Heart right ventricle (tissue), 16 donors: ENCODE measurements at places on chromosomes 1 and 21.

DNA sequence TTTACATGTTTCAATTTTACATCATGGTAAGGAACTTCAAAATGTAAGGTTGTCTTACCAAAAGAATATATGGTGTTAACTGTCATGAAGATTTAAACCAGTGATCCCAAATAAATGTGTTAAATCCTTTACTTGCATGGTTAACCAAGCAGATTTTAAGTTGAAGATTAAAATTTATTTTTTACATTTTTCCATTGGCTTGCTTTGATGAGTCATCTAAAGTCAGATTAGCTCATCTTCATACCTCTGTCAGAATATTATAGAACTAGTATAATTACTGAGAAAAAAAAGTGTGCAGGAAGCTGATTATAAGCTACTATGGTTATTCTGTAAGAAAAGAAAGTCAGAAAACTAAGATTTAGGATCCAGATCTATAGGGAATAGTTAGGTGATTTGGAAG, 95.3 kb upstream of the DPH5 start:
- no peak for DNase-seq

- DNase-seq = no peak
Observed at GRCh38 chr1:197036861-197037260, 30.2 kb downstream of the F13B start.

DNA sequence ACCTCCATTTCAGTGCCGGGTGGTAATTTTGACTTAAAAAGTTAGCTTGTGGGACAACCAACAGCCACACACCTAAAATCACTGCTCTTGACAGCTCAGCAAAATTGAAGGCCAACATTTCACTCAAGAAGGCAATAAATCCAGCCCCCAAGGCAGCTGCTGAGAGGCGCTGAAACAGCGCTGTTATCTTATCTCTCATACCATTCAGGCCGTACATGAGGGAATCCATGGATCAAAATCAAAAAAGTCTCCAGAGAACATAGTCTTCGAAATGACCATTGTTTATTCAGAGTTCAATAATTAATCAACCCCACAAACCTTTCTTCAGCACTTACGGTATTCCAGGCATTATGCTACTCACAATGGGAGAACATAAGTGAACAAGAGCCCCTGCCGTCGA, 38.5 kb downstream of the ZBTB18 start:
- no peak for DNase-seq

DNA sequence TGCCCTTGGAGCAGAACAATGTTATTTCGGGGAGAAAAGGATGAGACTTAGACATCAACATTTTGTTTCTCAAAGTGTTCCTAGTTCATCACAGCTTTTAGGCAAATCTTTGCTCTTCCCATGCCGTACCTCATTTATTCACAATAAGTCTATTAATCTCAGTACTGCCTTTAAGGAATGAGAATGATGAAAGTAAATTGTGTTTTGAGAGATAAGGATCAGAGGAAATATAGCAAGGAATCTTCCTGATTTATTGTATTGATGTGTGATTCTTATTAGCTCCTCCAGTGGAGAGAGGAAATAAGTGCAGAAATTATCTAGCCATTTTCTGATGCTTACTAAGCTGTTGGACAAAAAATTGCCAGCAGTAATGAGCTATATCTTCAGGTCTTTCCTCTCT, 2.0 kb downstream of the POLR3C start:
- no peak for DNase-seq

DNA sequence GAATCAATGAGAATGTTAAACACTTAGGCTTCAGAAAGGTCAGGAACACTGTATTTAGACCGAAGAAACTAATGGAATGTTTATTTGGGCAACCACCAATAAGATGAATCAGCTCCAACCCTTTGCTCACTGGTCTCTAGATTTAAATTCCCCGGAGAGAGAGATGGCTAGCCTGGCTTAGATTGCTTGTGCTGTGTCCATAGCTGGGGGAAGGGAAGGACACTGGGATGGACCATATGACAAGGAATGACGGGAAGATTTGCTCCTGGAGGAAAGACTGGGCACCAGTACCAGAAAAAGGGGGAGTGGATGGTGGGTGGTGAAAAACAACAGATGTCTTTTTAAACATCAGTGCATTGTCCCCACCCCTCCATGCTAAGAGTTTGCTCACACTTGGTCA, 426.6 kb downstream of the DUSP10 start:
- DNase-seq = no peak

DNA sequence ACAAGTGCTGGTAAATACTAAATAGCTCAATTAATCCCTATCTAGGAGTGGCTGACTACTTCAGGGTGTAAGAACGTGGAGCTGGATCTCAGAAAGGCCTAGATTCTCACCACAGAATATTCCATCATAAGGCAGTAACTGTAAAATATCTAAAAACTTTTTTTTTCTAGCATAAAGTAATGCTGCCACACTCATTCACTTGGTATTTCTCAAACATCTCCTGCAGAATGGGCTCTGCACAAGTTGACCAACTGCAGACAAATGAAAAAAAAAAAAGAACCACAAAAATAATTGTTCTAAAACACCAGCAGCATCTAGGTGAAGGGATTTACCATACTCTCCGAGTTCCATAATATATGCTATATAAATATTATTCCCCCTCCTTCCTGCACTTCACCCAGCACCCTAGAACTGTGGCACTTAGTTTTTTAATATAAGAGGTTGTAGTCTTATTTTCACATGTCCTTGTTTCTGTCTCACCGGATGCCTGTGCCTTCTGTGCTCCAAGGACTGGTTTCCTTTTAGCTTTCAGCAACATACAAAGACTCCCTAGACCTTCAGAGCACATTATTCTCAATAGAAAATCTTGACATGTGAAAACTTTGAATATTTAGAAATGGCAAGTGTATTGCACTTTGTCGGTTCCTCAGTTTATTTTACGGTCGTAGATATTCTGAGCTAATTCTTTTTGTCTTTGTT, 8.9 kb downstream of the VSIG8 start:
- DNase-seq = no peak

DNA sequence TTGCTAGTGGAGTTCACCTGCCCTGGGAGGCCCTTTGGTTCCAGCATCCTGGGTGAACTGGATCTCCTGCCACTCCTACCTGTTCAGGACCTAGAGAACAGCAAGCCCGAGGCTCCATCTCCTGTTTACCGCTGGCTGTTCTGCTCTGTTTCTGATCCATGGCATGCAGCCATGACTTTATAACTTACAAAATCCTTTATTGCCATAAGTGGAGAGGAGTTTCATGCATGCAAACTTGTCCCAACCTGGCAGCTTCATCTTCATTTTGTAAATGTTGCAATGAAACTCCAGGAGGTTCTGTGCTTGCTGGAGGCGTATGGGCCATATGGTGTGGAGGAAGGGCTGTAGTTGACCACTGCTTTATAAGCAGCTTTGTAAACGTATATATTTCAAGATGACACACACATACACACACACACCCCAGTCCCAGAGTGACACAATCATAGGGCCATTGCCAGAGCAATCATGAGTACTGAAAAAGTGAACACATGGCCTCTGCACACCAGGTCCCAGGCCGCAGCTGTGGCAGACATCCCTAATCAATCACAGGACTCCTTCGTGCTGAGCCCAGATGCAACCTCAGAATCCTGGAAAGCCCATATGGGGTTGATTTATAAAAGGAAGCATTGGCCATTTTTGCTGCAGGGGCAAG, 69.0 kb downstream of the UBIAD1 start:
- DNase-seq = no peak

DNA sequence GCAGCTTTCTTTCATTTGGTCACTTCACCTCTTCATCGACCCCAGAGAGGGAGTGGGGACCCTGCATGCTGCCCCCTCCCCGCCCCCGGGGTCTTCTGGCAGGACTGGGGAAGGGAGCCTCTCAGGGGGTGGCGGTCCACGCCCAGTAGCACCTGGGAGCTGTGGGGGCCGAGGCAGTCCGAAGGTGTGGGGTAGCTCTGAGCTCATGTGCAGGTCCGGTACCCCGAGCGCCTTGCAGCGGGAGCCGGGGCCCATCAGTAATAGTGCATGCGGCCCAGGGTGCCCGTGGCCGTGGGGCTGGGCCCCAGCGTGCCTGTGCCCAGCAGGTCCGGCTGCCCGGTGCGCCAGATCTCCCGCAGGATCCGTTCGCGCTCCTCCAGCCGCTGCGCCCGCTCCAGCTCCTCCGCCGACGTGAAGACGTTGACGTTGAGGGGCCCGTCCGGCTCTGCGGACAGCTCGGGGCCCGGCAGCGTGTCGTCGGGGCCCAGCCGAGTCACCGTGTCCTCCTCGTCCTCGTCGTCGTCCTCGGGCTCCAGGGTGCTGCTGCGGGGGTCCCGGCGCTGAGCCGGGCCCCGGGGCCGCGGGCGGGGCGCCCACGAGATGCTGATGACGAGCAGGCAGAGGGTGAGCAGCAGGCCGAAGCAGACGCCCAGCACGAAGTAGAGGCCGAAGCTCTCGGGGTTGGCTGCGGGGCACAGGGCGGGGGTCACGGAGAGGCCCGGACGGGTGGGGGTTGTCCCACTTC, 1.2 kb downstream of the EVA1B start:
- no peak for DNase-seq

GRCh38 chr1:119652587-119652986, 4.5 kb upstream of the ZNF697 start:
- no peak for DNase-seq

- DNase-seq = no peak
Observed at GRCh38 chr1:102529446-102529845, 532.7 kb upstream of the OLFM3 start.

GRCh38 chr1:34829250-34829649, 30.3 kb downstream of the SMIM12 start:
- no peak for DNase-seq

- no peak for DNase-seq
Observed at GRCh38 chr1:215731699-215732098, 164.6 kb downstream of the KCTD3 start.

DNA sequence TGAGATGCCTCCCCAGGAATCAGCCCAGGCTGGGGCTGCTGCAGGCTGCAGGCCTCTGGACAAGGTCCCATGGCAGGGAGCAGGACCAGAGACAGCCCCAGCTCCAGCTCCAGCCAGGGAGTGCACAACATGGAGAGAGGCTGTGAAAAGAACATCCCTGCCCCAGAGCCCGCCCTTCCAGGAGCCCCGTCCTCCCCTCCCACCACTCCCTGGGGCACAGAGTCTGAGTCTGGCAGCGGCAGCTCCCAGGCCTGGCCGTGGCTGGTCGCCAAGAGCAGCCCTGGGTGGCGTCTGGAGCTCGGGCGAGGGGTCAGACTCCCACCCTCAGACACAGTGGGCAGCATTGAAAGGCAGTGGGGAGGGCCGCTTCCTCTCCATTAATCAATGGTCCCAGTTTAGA, 37.8 kb downstream of the MEGF6 start:
- DNase-seq = no peak

DNA sequence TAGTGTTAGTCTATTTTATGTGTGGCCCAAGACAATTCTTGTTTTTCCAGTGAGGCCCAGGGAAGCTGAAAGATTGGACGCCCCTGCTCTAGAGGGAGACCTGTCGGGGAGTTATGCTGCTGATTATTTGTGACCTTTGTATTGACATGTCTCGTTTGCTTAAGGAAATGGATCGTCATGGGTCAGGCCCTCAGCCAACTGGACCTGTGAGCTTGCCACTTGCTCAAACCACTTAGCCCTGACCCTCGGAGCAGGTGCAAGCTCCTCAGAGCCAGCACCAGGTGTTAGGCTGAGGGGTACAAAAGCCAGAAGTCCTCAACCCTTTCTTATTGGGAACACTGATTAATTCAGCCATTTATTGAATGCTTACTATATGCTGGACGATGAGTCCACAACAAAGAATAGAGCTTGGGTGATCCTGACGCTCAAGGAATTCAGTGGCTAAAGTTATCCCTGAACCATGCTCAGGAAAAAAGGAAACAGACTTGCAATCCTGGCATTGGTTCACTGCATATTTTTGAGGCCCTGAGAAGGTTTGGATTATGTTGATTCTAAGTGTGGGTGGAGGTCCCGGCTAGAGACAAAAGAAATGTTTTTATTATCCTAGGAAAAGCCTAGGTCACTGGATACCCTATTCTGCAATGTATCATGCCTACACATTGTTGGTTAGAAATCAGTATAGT, 19.0 kb downstream of the TGFB2 start:
- no peak for DNase-seq

DNA sequence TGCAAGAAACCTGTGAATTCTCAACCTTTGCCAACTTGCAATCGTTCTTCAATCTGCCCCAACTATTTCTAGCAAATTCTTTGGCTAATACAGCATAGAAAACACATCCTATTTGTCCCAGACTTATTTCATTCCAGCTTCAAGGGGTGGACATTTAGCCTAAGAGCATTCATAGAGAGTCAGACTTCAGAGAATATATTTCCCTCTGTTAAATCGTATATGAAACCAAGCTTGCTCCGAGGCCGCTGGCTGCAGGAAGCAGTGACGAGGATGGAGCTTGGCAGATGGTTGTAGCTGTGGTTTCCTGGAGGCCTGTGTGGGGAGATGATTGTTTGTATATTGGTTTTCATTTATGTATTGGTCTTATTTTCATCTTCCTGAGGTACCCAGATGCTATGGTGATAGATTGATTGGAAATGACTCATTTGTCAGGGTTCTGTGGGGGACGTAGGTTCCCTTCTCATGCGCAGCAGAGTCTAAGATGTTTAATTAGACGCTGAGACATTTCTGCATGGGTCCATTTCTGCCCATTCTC, 26.1 kb downstream of the MAN1C1 start:
- DNase-seq = no peak

DNA sequence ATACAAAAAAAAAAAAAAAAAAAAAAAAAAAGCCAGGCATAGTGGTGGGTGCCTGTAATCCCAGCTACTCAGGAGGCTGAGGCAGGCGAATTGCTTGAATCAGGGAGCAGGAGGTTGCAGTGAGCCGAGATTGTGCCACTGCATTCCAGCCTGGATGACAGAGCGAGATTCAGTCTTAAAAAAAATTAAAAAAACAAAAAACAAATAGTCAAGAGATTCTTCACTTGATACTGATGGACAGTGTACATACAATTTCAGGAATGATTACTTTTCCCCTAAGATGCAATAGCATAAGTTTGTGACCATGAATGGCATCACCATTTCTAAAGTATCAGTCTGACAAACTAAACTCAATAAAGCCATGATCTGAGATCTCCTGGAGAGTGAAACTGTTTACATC, 60.8 kb upstream of the IVNS1ABP start:
- no peak for DNase-seq

GRCh38 chr1:109902204-109902985, 8.3 kb upstream of the CSF1 start:
- DNase-seq = no peak

DNA sequence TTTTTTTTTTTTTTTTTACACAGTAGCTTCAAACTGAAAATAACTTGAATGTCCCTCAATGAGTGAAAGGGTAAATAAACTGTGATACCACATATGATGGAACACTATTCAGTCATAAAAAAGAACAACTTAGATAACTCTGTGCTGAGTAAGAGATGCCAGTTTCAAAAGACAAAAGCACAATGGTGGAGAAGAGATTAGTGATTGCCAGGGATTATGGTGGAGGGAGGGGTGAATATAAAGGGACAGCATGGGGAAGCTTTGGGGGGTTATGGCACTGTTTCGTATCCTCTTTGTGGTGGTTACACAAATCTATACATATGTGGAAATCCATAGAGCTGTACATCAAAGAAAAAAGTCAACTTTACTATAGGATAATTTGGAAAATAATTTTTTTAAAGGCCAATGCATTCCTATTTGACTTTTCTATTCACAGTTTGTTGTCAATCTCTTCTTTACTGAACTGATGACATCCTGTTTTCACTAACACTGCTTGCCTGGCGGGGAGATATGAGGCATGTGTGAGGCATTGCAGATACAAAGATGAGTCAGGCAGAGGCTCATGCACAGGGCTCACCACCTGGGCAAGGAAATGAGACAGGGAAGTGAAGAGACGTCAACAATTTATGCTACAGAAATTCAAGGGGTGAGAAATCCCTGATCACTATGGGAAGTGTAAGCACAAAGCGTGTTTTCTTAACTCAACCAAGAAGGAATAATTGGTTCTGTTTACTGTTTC, 302.7 kb downstream of the DUSP10 start:
- no peak for DNase-seq
